ENCODE measurements at places on chromosomes 12 and 14.

- DNase-seq: peak; percentile 58
Measured at GRCh38 chr14:67241411-67242167, at the start of gene PALS1. Gene PALS1, plus strand, starts transcription at chr14:67241435. Its CDS starts 37,736 bp downstream, at chr14:67279171.

- no peak for DNase-seq
Measured at GRCh38 chr14:68506645-68507419, 286.0 kb downstream of the ZFP36L1 start.

DNA sequence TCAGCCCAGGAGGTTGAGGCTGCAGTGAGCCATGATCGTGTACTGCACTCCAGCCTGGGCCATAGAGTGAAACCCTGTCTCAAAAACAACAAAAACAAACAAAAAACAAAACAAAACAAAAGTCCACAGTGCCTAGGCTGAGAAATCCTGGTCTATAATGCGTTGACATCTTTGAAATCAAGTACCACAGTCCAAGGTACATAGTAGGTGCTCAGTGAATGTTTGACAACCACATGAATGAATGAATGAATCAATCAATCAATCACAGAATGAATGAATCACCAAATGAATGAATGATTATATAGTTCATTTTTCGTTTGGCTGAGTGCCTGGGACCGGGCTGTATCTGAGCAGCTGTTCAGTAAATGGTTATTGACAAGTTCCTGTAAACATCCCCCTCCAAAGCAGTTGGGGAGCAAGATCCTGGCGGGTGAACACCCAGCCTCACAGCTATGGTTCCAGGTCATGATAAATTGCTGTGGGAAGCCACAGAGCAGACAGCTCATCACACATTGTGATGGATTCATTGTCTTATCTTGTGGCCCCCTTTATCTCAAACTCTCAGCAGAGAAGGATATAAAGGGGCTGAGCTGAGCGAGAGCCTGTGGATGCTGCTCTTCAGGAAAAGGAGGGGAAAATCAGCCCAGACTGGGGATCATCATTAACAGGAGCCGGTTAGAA lies 30.4 kb upstream of the IFT81 start:
- no peak for DNase-seq

DNA sequence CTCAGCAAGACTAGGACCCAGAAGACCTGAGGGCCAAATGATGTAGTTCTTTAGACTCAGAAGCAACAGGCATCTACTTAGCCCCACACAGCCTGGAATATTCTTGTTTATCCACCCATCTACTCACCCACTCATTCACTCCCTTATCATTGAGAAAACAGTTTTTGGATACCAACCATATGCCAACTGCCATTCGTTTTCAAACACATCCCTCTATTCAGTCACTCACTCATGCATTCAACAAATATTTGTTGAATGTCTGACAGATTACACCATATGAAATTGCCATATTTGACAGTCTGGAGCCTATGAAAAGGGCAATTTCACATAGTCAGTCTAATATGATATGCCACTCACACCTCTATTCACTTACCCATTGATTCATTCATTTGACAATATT lies 103.2 kb downstream of the NT5DC3 start:
- no peak for DNase-seq

DNA sequence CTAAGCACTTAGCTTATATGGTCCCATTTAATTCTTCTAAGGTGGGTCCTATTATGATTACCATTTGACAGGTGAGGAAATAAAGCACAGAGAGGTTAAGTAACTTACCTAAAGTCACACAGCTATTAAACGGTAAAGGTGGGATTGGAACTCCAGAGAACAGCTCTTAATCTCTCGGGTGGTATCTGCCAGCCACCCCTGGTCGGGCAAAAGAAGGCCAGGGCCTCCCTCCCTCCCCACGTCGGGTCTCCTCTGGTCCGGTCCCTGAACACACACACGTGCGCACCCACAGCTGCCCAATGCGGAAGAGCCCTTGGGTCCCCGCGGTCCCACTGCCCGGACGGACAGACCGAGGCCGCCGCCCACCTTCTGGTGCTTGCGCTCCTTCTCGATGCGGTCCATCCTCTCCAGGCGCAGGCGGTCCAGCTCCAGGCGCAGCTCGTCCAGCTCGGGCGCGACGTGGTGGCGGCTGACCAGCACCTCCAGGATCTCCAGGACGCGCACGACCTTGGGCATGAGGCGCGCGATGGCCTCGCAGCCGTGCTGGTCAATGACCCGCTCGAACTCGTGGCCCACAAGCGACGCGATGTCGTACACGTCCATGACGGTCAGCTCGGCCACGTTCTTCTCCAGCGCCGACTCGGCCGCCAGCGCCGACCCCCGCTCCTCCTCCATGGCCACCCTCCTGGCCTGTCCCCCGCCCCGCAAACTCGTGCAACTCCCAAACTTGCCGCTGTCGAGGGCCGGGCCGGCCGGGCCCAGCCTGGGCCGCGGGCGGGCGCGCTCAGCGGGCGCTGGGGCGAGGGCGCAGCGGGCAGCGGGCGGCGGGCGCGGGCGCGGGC lies 490 bp downstream of the RILPL1 start:
- DNase-seq: peak; percentile 53

GRCh38 chr12:42730291-42730690 lies 140.7 kb upstream of the PRICKLE1 start:
- no peak for DNase-seq

DNA sequence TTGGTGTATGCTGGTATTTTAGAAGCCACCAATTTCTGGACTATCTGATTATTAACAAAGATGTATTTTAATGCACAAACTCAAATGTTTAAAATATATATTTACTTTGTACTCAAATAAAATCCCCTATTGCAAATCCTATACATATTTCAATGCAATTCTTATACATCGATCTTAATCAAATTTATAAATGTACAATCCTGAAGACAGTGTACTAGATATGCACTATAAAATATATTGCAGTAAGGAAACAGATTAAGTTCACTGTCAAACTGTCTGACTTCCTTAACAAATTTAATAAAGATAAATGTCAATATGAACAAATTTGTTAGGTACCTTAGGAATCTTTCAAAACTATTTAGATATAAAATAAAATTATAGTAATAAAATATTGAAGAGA lies 43.9 kb downstream of the FOXA1 start:
- no peak for DNase-seq

DNA sequence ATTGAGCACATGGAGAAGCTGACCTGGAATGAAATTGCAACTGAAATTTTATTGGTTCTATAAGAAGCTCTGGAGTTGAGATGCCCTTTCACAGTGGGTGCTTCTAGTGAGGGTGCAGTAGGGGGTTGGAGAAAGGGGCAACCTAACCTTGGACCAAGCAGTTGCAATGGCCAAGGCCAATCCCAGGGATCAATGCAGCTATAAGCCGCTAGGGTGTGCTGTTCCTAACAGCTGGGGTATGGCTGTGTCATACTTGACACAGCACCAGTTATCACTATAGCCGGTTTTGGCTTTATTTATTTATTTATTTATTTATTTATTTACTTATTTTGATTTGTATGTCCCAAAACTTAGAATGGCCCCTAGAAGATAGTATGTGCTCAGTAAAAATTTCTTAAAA lies 505.9 kb downstream of the FLRT2 start:
- DNase-seq: no peak

DNA sequence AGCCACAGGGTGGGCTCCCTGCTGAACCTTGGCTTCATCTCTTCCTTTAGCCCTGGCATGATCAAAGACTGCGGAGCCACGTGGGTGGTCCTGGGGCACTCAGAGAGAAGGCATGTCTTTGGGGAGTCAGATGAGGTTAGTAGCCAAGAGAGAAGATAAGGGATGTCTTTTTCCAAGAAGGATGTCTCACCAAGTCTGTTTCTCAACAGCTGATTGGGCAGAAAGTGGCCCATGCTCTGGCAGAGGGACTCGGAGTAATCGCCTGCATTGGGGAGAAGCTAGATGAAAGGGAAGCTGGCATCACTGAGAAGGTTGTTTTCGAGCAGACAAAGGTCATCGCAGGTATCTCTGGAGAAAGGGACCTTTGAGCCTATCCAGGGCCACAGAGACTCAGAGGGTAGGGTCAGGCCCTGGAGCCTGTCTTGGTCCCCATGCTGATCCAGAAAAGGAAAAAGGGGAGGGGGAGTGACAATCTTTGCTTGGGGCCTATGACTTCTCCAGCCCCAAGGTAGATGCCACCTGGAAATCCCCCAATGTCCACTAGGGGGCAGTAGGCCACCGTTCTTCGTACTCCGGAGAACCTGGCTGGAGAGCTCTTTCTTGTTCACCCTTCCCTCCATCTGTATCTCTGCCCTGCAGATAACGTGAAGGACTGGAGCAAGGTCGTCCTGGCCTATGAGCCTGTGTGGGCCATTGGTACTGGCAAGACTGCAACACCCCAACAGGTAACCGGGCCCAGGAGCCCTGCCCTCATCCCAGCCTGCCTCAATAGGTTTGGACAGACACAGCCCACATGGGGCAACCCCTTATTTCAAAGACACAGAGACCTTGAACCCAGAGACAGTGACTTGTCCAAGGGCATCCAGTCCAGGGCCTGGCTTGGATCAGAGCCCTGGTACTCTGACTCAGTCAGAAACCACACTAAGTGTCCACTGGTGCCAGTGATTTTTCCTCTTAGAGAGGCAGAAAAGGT lies 2.0 kb downstream of the TPI1 start:
- peak; percentile 60 for DNase-seq

GRCh38 chr12:47813511-47814196 lies 6.0 kb downstream of the HDAC7 start:
- DNase-seq: no peak

DNA sequence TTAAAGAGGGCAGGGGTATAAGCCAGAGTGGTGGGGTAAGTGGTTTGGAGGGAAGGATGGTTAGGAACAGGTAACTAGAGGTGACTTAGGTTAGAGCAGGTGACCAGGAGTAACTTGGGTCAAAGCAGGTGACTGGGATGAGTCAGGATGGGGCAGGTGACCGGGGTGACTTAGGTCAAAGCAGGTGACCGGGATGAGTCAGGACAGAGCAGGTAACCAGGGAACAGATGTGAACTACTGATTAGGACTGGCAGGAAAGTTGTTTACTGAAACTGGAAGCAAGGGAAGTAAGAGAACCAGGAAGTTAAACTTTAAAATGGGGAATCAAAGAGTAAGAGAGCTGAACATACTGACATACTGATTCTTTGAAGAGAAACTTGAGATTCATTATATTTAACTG lies 57.4 kb downstream of the FSCB start:
- no peak for DNase-seq

DNA sequence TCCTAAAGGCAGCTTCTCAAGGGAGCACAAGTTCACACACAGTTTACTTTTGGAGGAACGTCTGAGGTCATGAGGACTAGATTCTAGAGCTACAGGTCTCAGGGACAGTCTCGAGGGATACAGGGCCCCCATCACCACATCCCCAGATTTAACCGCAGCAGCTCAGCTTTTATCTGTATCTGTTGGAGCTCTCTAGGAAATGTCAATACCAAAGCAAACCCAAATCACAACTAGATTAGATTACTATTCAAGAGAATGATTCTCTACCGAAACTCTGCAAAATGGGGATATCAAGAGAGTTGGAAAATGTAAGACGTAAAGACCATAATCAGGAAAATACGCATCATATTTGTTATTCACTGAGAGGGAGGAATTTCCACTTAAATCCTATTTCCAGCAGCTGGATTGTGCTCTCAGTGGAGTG lies 4.0 kb upstream of the MYRFL start:
- no peak for DNase-seq

- no peak for DNase-seq
Measured at GRCh38 chr14:53367644-53368026, 214.5 kb upstream of the DDHD1 start.

- no peak for DNase-seq
Measured at GRCh38 chr12:42099433-42099832, 45.2 kb downstream of the GXYLT1 start.

DNA sequence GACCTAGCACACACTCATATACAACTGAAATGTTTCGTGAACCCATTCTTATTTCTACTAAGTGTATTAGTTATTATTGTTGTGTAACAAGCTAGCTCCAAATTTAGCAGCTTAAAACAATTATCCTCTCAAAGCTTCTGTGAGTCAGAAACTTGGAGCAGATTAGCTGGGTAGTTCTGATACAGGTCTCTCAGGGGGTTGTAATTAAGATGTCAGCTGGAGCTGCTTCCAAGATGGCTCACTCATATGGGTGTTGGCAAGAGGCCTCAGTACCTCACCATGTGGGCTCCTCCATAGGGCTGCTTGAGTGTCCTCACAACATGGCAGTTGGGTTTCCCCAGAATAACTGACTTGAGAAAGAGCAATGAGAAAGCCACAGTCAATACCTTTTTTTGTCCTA lies 9.8 kb downstream of the GPR135 start:
- peak; percentile 41 for DNase-seq

- DNase-seq: no peak
Measured at GRCh38 chr14:65415613-65416012, 3.1 kb downstream of the FUT8 start.

DNA sequence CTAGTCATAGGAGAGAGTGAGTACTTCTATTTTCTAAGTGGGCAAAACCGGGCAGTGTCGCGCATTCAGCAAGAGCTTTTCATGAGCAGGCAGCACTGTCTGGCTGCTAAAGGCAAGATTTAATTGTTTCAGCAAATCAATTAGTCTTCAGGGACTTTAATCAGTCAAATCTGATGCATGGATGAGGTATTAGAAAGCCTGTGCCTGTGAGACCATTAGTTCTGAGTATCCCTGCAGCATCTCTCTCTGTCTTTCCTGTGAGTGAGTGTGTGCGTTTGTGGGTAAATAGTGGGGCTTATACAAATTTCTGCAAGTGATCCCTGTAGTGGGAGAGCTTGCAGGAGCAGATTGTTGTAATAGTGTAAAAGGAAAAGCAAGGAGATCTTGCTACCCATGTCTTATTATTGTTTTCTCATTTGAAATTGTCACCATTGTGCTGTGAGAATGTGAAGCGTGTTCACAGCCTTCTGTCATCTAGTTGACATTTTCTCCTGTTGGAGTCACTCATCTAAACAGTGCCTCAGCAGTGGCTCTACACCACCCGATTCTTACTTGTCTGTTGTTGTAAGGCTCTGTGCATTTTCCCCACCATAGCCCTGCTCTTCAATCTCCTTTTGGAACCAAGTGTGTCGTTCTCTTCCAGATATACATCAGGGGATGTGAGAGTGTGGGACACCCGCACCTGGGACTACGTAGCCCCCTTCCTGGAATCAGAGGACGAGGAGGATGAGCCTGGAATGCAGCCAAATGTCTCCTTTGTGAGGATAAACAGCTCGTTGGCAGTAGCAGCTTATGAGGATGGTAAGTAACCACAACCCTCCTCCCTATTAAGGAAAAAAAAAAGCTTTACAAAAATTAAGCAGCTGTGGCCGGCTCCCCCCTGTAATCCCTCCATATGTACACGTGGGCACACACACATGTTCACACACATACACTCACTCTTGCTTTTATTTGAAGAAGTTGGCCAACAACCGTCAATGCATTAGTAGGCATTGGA lies 53.6 kb downstream of the FBXW8 start:
- DNase-seq: no peak

- no peak for DNase-seq
Measured at GRCh38 chr12:131260954-131261353, 307.2 kb downstream of the ADGRD1 start.

GRCh38 chr14:23573384-23574015 lies 5.1 kb downstream of the JPH4 start:
- DNase-seq: no peak

DNA sequence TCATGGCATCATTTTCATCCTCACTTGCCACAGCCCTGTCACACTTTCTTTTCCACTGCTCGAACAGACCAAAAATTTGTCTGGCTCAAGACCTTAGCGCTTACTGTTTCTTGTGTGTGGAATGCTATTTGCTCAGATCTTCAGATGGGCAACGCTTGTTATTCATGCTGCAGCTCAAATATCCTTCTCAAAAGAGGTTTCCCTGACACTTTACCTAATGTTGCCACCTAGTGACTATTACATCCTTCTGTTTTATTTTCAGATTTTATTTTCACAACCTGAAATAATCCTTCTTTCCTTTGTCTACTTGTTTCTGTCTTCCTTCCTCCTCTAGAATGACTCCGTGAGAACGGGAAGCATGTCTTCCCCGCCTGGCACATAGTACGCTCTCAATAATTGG lies 5.6 kb downstream of the FBXO33 start:
- DNase-seq: no peak
